ENCODE measurements at places on chromosomes 7 and 10.
A peak's percentile ranks its signal among the peaks of the same experiment; 100 is the strongest.

DNA sequence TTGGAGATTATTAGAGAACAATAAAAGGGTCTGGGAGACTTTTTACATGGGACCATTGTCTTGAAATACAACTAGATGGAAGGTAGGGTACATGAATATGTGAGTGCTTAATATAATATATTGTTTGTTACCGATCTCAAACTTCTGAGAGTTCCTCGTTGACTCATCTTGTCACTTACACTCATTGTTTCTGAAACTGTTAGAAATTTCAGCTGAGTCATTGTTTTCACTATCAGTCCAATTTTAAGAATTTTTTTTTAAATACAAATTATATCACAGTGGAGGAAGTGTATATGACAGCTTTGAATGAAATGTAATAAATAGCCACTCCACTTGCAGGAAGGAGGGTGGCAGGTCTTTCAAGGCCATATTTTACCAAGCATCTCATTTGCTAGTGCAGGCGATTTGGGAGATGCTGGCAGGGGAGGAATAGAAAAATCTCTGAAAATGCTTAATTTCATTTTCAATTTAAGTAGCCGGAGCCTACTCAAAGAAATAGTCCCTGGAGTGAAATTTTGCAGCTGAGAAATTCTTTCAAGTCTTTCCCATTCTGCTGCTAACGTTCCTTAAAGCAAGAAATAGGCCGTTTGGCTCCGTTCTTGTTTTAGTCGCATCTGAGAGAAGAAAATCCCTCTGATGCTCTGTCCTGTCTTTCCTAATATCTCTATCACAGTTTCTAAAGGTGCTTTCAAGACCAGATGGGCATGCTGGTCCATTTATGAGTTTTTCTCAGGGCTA, 1404.2 kb upstream of the CELF2 start:
- DNase-seq = no peak

GRCh38 chr10:90939648-90940047, 18.8 kb upstream of the ANKRD1 start:
- DNase-seq = no peak

GRCh38 chr7:45225311-45225947, 67.8 kb downstream of the RAMP3 start:
- DNase-seq = no peak

GRCh38 chr7:148609045-148609725, 18.6 kb downstream of the C7orf33 start:
- DNase-seq = no peak

DNA sequence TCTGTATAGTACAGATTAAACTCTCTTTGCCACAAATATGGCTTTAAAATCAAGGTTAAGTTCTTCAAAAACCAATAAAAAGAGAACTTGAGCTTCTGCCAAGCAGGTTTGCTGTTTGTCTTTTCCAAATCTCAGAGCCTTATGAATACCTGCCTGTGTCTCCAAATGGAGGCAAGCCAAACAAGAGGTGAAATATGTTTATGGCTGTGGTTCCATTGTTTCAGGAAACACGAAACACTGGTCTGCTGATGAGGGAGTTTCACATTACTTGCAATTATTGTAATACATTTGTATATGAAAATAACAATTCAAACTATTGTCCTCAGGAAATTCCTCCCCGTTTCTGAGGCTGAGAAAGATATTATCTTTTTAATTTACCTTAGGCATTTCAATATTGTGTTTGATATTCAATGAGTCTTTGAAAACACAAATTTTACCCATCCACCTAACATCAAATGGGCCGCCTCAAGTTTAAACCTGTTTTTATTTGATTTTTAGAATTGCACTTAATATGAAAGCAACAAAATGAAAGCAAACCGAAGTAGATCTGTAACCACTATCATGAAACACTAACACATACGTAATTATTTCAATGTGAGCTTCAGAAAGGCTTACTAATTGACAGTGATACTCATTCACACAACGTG, 359.3 kb downstream of the HGF start:
- DNase-seq = no peak

- no peak for DNase-seq
These were observed 2.2 kb downstream of the GSAP start for GRCh38 chr7:77413861-77414424.

GRCh38 chr10:88781206-88781605, 21.3 kb upstream of the LIPM start:
- DNase-seq = no peak

DNA sequence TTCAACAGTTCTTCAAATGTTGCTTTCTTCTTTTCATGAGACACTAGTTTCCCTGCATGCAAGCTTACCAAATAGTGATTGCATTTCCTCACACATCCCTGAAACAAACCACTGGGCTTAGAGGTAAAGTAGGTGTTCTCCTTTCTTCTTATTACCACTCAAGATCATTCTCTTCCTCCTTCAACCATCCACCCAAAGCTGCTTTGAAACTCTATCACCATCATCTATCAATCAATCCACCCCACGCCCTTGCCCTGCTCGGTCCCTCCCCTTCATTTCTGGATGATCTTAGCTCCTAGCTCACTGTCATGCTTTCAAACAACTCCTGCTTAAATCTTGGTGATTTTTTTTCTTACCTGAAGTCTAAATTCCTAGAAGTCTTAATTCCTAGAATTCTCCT, 18.9 kb downstream of the HYCC1 start:
- DNase-seq = no peak

- no peak for DNase-seq
These were observed 16.0 kb downstream of the NUDT5 start for GRCh38 chr10:12179606-12180170.

GRCh38 chr10:83541046-83541445, 598.3 kb upstream of the GHITM start:
- DNase-seq = no peak

- DNase-seq = peak; percentile 83
These were observed 83.2 kb upstream of the KIF5B start for GRCh38 chr10:32139223-32140073.

DNA sequence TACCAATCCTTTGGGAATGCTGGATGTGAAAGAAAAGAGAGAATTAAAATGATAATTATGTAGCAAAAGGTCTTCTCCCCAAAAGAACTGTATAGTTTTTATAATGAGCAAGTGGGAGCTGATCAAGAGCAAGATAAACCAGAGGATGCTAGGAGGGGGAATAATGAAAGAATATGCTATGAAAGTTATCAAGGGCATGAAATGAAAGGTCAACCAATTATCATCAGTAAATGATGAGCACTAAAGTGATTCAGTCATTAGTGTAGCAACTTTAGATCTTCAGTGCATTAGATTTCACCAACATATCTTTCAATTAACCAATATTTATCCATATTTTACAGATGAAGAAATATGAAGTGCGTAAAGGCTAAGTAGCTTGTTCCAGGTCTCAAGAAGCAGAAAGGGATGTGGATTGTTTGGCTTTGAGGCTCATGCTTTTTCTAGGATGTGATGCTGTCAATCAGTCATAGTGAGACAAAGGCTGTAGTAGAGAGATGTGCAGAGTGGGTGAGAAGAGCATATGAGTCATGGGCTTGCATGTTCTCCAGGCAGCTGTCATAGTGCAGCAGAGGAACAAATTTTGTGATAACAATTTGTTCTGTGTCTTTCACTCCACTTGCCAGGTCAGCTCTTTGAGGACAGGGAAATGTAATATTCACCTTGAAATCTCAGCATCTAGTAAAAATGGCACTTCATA, 5.7 kb upstream of the OR2F2 start:
- no peak for DNase-seq

- DNase-seq = no peak
These were observed 42.0 kb upstream of the OIT3 start for GRCh38 chr10:72851509-72851908.

- DNase-seq = no peak
These were observed 3.3 kb downstream of the MRPS33 start for GRCh38 chr7:141011443-141011842.

GRCh38 chr10:91694170-91694794, 61.4 kb upstream of the PPP1R3C start:
- DNase-seq = peak; percentile 51

- no peak for DNase-seq
These were observed 72.5 kb downstream of the EXOC6 start for GRCh38 chr10:92920866-92921265.

- DNase-seq = no peak
These were observed 23.2 kb downstream of the STEAP1B start for GRCh38 chr7:22476824-22477223.

GRCh38 chr10:59272061-59272460, 90.3 kb downstream of the FAM13C start:
- DNase-seq = no peak

DNA sequence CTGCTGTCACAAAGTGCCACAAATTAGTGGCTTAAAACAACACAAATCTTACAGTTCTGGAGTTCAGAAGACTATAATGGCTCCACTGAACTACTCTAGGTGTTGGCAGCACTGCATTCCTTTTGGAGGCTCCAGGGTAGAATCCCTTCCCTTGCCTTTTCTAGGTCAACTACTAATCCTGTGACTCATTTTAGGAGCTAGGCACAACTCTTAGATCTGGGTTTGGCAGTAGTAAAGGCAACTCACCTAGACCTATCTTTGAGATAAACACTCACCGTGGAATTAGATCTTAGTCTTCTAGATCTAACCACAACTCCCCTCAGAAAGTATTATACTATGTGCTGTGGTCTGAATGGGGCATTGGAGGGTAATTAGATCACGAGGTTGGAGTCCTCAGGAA, 60.4 kb downstream of the ANKIB1 start:
- DNase-seq = no peak

GRCh38 chr10:1354809-1355710, 298.9 kb downstream of the WDR37 start:
- DNase-seq = no peak

GRCh38 chr10:44924261-44925040, 13.3 kb downstream of the TMEM72 start:
- no peak for DNase-seq

- no peak for DNase-seq
These were observed 377.6 kb downstream of the MDFIC start for GRCh38 chr7:115299397-115300037.

DNA sequence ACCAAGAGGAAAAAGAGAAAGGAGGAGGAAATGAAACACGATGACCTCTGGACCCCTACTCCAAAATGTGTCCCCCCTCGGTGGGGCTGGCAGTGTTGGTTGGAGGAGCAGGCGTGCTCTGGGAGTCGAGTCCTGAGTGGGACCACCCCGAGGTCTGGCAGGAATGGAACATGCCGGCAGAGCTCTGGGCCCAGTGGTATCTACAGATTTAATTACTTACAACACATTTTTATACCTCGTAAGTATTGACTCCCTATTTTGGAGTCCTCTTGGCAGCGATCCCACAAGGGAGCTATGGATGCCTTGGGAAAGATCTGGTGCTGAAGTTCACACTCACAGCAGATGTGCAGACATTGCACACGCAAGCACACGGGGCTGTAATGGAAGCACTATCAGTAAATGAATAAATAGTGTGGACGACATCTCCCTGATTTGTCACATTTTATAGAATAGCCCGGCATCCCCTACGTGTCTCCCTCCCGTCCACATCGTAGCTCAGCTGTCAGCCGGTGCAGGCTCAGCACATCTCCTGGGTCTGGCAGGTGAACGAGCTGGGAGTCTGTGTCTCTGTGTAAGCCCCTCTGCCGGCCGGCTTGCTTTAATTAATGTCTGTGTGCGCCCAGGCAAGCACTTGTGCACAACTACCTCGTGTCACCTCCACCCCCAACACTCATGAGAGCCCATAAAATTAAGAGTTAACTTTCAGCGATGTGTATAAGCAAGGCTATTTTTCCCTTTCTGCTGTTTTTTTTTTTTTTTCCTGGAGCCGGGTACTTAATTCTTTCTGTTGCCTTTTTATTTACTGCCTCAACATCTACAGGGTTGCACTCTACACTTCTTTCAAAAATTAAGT, 603.2 kb downstream of the LRMDA start:
- DNase-seq = no peak

GRCh38 chr7:114468844-114469243, 54.2 kb downstream of the FOXP2 start:
- DNase-seq = no peak

DNA sequence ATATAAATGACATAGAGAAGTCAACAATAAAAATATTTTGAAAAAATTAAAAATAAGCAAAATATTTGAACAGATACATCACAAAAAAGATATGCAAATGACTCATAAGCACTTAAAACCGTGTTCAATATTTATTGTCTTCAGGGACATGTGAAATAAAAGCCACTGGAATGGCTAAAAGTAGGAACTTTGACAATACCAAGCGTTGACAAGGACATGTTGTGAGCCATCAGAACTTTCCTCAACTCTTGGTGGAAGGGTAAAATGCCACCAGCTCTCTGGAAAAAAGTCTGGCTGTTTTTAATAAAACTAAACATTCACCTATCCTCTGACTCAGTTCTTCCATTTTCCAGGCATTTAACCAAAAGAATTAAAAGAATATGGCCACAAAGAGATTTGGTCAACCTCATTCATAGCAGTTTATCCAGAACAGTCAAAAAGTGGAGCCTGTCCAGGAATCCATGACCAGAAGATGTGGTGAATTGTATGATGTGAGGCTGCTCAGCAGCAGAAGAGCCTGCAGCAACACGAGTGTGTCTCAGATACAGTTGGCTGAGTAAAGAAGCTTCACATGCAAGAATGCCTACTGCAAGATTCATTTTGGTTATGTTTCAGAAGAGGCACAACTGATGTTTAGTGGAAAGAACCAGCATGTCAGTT, 7.1 kb upstream of the KLF6 start:
- DNase-seq = no peak

DNA sequence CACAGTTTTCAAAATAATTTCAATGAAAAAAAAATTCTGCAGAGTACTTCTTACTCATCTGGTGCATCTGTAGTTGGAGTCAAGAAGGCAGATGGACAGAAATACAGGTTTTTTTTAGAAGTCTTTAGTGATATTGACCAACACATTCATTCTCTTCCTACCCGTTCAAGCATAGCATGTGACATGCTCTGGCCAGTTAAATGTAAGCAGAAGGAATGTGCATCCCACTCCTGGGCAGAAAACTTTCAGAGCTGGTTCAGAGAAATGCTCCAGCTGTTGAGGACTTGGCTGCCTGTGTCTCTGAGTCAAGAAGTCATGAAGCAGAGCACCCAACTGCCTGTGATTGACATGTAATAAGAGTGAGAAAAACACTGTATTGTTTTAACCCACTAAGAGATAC, 665.3 kb upstream of the IGFBP3 start:
- DNase-seq = no peak

- DNase-seq = no peak
These were observed 196.0 kb upstream of the IMMP2L start for GRCh38 chr7:111758332-111758731.

- DNase-seq = no peak
These were observed 86.5 kb upstream of the PFKP start for GRCh38 chr10:2980791-2981360.
